ENCODE measurements at places on chromosomes 3 and 15.
A peak's percentile ranks its signal among the peaks of the same experiment; 100 is the strongest.

GRCh38 chr3:69692761-69693160 lies 46.5 kb upstream of the MITF start:
- H3K4me1 ChIP-seq: no peaks in the 10 kb centered on the region
- no peak overlapping the region for H3K4me3 ChIP-seq
- H3K27ac ChIP-seq: no peak overlapping the region
- no peaks in the 10 kb centered on the region for H3K36me3 ChIP-seq
- DNase-seq: no peak

- no peak overlapping the region for H3K4me3 ChIP-seq
- peak overlapping the region; percentile 10 for H3K27ac ChIP-seq
- no peaks in the 10 kb centered on the region for H3K36me3 ChIP-seq
- H3K27me3 ChIP-seq: peaks cover 2% of the 10 kb centered on the region
- DNase-seq: no peak
Measured at GRCh38 chr15:67776600-67776999, 48.7 kb upstream of the SKOR1 start.

DNA sequence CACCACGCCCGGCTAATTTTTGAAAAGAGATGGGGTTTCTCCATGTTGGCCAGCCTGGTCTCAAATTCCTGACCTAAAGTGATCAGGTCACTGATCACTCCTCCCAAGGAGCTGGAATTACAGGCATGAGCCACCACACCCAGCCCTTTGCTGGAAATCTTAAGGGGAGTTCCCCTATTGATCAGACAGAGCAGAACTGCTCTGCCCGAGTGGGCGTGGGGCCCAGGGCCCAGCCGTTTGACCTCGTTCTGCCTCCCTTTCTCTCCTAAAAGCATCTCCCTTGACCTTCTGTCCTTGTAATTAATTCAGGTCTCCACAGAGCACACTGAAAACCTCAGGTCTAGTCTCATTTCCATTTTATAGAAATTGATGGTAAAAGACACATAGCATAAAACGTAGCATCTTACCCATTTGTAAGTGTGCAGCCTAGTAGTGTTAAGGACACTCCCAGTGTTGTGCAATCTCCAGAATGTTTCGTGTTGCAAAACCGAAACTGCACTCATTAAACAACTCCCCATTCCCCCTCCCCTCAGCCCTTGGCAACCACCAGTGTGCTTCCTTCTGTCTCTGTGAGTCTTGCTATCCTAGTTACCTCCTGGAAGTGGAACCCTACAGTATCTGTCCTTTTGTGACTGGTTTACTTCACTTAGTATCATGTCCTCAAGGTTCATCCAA lies 89.3 kb downstream of the SLCO3A1 start:
- H3K36me3 ChIP-seq: no peaks in the 10 kb centered on the region
- H3K4me3 ChIP-seq: peak overlapping the region; percentile 67
- H3K4me1 ChIP-seq: peaks cover 50% of the 10 kb centered on the region
- H3K27ac ChIP-seq: peak overlapping the region; percentile 24

DNA sequence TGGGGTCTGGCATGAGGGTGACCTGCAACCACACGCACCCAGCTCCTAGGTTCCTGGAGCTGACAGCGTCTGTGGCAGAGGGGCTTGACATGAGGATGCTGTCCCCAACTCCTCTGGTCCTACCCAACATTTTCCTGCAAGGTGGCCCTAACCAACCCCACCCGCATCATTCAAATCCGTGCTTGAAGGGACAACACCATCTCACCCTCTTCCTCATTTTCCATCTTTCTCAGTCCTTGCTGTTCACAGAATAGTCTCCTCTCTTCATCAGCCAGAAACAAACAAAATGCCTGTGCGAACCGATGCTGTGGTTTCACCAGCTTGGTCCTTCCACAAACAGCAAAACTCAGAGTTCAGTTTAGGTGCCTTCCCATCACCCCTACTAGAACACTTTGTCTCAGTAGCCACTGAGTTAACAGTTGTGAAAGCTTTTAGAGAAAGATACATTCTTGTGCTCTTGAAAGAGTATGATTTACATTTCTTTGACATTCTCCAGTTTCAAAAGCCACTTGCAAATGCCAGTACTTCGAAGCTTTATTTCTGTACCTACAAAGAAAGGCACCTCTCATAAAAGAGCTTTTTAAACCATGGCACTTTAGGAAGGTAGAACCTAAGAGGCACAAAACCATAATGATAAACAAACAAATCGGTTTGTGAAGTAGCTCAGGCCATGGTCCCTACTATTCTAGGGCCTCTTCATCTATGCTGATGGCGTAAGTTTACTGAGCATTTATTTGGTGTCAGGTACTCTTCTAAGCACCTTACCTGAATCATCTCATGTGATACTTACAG lies 360.1 kb downstream of the SHQ1 start:
- H3K27me3 ChIP-seq: peaks cover 3% of the 10 kb centered on the region
- H3K36me3 ChIP-seq: no peaks in the 10 kb centered on the region
- no peak for DNase-seq
- no peak overlapping the region for H3K4me3 ChIP-seq
- H3K4me1 ChIP-seq: peaks cover 8% of the 10 kb centered on the region
- H3K27ac ChIP-seq: no peak overlapping the region

Measured in glutamatergic neuron (in vitro differentiated cells).